ENCODE measurements at places on chromosomes 1 and 21.
A peak's percentile ranks its signal among the peaks of the same experiment; 100 is the strongest.

DNA sequence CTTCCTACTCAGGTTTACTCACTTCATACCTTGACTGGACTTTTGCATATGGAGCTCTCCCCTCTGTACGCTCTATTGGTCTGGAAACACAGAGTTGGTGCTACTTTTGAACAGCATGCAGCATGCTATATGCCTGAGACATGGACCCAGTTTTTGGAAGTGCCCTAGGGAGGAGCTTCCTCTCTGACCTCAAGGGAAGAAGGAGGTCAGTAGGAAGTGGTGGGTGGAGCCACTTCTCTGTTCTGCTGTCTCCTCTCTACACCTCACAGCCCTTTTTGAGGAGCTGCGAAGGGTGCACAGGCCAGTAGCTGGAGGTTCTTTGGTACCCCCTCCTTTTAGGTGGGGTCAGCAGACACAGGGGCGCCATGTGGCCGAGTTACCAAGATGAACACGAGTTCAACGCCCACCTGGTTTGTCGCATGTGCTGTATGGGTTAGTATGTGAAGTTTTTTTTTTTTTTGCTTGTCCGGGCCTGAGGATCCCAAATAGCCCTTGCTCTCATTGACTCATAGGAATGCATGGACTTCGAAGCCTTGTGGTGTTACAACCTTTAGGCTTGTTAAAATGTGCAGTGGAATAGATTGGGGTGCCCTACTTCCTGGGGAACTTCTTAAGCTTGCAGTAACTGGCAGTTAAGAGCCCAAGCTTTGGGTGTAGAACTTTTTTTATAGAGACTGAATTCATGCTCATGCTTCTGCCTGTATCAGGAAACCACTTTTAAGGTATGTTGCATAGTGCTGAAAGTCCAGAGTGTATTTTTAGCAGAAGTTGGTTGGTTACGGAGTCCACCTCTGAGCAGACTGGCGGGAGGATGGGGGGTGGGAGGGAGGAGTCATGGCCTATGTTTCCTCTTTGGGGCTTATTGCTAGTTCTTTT is 10.7 kb downstream of the MACF1 start:
- peak overlapping the region; percentile 35 for H3K27ac ChIP-seq
- no peaks in the 10 kb centered on the region for H3K27me3 ChIP-seq
- no peaks in the 10 kb centered on the region for H3K36me3 ChIP-seq

- H3K4me1 ChIP-seq: peaks cover 14% of the 10 kb centered on the region
- H3K36me3 ChIP-seq: no peaks in the 10 kb centered on the region
- no peak overlapping the region for H3K27ac ChIP-seq
- DNase-seq: no peak
- H3K27me3 ChIP-seq: no peaks in the 10 kb centered on the region
Measured at GRCh38 chr1:2637442-2638145, 4.8 kb upstream of the MMEL1 start.

GRCh38 chr1:4778056-4778455 is 123.6 kb downstream of the AJAP1 start:
- H3K36me3 ChIP-seq: no peaks in the 10 kb centered on the region
- no peak overlapping the region for H3K27ac ChIP-seq
- H3K4me1 ChIP-seq: peaks cover 5% of the 10 kb centered on the region

GRCh38 chr1:229862017-229862774 is 204.8 kb upstream of the GALNT2 start:
- no peaks in the 10 kb centered on the region for H3K27me3 ChIP-seq
- DNase-seq: no peak
- no peaks in the 10 kb centered on the region for H3K36me3 ChIP-seq

Data from vagina (tissue), 2 donors.